AML-193 (cell line): ENCODE measurements at places on chromosomes 4 and X.

- DNase-seq, result peak; percentile 50
Measured at GRCh38 chr4:68349279-68349648, 626 bp downstream of the YTHDC1 start.

GRCh38 chr4:83591056-83591455 lies 55.1 kb downstream of the GPAT3 start:
- DNase-seq, result no peak

GRCh38 chrX:153766098-153766817 lies 2.2 kb downstream of the PLXNB3 start:
- DNase-seq, result no peak

- no peak for DNase-seq
Measured at GRCh38 chr4:74838746-74839370, 44.5 kb upstream of the BTC start.

DNA sequence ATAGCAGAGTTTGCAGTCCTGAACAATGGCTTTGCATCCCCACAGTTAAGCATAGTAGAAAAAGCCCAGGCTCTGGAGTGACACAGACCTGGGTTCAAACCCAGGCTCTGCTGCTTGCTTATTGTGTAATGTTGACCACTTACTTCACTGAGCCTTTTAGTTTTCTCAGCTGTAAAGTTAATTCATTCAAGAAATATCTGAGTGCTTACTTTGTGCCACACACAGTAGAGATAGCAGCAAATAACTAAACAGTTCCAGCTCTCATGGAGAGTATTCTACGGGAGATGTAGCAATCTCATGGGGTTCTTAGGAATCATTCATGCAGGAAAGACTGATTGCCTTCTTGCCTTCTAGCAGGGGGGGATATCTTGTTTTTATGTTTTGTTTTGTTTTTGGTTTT lies 63.2 kb downstream of the SLC9A6 start:
- no peak for DNase-seq

- DNase-seq, result no peak
Measured at GRCh38 chr4:42197341-42197740, 44.9 kb upstream of the BEND4 start.

DNA sequence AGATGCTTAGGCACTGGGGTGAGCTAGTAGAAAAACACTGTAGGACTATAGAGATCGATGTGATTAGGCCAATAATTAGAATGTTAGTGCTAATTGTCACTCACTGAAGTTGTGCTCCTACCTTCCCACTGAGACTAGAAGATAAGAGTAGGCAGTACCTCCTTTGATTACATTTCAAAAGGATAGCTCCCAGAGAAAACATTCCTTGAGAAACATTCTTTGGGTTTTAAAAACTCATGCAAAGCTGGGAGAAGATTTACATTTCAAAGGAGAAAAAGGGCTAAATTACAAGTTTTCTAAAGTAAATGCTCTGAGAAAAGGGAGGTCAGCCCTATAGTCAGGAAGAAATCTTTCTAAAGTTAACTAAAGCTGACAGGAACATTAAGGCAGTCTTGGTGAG lies 860.3 kb upstream of the NDST4 start:
- no peak for DNase-seq

DNA sequence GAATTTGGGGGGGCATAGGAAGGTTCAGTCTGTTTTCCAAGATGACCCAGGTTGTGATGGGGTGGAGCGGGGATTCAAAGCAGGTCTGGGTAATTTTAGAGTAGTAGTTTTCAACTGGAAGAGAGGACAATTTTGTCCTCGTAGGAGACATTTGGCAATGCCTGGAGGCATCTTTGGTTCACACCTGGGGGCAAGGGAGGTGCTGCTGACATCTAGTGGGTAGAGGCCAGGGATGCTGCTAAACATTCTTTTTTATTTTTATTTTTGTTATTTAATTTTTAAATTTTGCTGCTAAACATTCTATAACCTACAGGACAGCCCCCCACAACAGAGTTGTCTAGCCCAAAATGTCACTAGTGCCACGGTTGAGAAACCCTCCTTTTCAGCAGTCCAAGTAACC lies 1.9 kb downstream of the RAB9A start:
- no peak for DNase-seq

DNA sequence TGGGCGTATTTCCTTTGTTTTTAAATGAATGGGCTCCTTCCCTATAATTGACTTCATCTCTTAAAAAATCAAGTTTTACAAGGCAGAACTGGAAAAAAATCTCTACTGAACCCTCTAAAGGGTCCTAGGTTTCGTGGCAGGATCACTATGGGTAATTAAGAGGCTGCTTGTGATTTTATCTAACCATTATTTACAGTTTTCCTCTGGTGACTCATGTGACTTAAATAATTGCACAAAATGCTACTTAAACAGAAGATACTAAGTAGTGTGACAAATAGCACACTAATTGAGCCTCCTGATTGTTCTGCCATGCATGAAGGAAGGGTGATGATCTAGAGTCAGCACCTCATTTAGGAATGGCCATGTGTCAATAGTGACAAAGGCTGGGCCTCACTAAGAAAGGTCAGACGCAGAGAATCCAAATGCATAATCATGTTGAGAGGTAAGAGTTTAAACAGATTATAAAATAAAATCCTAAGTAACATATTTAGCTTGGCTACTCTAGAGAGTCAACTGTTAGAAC lies 35.5 kb downstream of the OFD1 start:
- no peak for DNase-seq

GRCh38 chr4:164783976-164784375 lies 30.0 kb downstream of the SMIM31 start:
- DNase-seq, result no peak

DNA sequence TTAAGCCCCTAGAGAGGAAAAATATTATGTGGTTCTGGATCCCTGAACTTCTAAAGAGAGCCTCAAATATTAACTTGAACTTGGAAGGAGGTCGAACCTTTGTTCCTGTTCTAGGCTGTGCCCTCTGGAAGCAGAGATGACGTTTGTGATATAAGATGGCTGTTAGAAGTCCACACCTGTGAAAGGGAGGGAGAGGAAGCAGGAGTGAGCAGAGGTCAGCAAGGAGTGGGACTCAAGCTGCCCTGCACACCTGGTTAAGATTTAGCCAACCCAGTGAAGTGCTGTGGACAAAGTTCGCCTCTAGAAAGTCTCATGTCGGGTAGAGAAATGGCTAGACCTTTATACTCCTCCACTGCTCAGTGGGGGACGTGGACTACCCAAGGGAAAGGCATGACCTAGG lies 566.2 kb downstream of the MID1IP1 start:
- DNase-seq, result no peak

GRCh38 chr4:26884486-26884988 lies 23.9 kb downstream of the STIM2 start:
- DNase-seq, result no peak
